ENCODE measurements at places on chromosomes 7 and 10. TPM values are rescaled to one million over a fixed set of nuclear protein-coding genes. Genes with fewer than 3 reads are reported as not detected.

GRCh38 chr10:118171861-118172260 is 125.1 kb upstream of the RAB11FIP2 start:
- DNase-seq: no peak

GRCh38 chr10:19702215-19702614 is 114.0 kb upstream of the PLXDC2 start:
- no peak for DNase-seq

KLLN gene
- 2.2 TPM for total RNA-seq

- no peak for DNase-seq
Measured at GRCh38 chr7:66571568-66571967, 57.1 kb upstream of the KCTD7 start.

- DNase-seq: no peak
Measured at GRCh38 chr10:31618541-31619291, 299.7 kb downstream of the ZEB1 start.
